Esophagus squamous epithelium (tissue), 5 donors: ENCODE measurements at places on chromosomes 6 and 20. TPM values are rescaled to one million over a fixed set of nuclear protein-coding genes. Genes with fewer than 3 reads are reported as not detected.

- H3K27me3 ChIP-seq, result no peaks in the 10 kb centered on the region
- H3K36me3 ChIP-seq, result no peaks in the 10 kb centered on the region
- H3K4me3 ChIP-seq, result no peak overlapping the region
- peaks cover 27% of the 10 kb centered on the region for H3K4me1 ChIP-seq
Measured at GRCh38 chr6:132736239-132736638, 21.5 kb downstream of the VNN2 start.

SPATA25 gene
- not detected for total RNA-seq

- DNase-seq, result no peak
- no peaks in the 10 kb centered on the region for H3K36me3 ChIP-seq
- no peaks in the 10 kb centered on the region for H3K27me3 ChIP-seq
- H3K4me1 ChIP-seq, result peaks cover 12% of the 10 kb centered on the region
- no peak overlapping the region for H3K27ac ChIP-seq
Measured at GRCh38 chr6:44649365-44650025, 262.0 kb downstream of the CDC5L start.

WFDC8 gene
- total RNA-seq, result not detected

GRCh38 chr20:18743665-18744440 lies 69.7 kb upstream of the SCP2D1 start:
- H3K4me3 ChIP-seq, result no peak overlapping the region
- no peaks in the 10 kb centered on the region for H3K36me3 ChIP-seq
- DNase-seq, result no peak
- no peaks in the 10 kb centered on the region for H3K4me1 ChIP-seq

- H3K27ac ChIP-seq, result no peak overlapping the region
- no peak for DNase-seq
- H3K4me3 ChIP-seq, result no peak overlapping the region
- H3K36me3 ChIP-seq, result no peaks in the 10 kb centered on the region
- peaks cover 8% of the 10 kb centered on the region for H3K4me1 ChIP-seq
Measured at GRCh38 chr6:159645640-159646039, 47.4 kb downstream of the SOD2 start.

GRCh38 chr20:62739581-62740285 lies 31.1 kb downstream of the NTSR1 start:
- H3K4me1 ChIP-seq, result peaks cover 9% of the 10 kb centered on the region
- H3K4me3 ChIP-seq, result peak overlapping the region; percentile 12
- no peaks in the 10 kb centered on the region for H3K27me3 ChIP-seq
- H3K27ac ChIP-seq, result peak overlapping the region; percentile 74

GRCh38 chr20:38139977-38140753 lies 24.9 kb downstream of the TGM2 start:
- no peak overlapping the region for H3K27ac ChIP-seq
- no peaks in the 10 kb centered on the region for H3K27me3 ChIP-seq
- peaks cover 27% of the 10 kb centered on the region for H3K4me1 ChIP-seq

DNA sequence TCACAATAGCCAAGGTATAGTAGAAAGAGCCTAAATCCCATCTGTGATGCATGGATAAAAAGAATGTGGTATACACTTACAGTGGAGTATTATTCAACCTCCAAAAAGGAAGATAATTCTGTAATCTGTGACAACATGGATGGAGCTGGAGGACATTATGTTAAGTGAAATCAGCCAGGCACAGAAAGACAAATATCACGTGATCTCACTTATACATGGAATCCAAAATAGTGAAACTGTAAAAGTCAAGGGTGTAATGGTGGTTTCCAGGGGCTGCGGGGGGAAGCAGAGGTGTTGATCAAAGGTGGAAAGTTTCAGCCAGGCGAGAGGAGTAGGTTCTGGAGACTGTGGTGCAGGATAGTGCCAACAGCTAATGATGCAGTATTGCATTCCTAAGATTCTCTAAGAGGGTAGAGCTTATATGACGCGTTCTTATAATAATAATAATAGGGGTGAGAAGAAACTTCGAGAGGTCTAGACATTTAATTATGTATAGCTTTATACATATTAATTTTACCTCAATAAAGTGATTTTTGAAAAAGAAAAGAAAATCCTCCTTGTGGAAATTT lies 246.1 kb downstream of the FOXA2 start:
- DNase-seq, result no peak
- peaks cover 5% of the 10 kb centered on the region for H3K4me1 ChIP-seq
- no peak overlapping the region for H3K4me3 ChIP-seq
- H3K36me3 ChIP-seq, result no peaks in the 10 kb centered on the region

RBM24 gene
- 0.62 TPM for total RNA-seq

DNA sequence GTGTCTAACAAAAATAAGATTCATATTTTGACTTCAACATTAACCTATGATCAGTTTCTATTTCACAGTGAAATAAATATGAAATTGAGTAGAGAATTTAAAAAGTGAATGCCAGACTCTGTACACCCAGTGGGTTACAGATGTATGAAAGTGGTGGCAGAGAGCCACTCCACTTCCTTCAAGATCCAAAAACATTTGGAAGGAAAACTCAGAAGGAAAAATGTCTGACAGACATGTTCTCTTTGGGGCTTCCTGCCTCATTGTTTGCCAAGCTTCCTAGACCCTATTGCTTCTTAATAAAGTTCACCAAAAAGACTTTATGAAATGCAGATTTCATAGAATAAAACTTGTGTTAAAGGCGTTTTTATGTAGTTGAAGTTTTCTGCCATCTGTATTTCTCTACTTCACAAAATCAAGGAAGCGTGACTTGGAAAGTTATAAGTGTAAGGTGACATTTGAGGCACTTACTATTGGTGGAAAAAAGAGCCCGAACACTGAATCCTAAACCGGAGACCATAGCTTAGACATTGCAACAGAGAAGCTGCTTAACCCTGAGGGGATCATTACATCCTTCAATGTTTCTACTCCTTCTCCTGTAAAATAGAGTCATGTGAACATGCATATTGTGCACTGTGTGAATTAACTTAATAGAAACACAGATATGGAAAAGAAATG lies 12.8 kb downstream of the HMGCLL1 start:
- no peaks in the 10 kb centered on the region for H3K27me3 ChIP-seq
- DNase-seq, result no peak
- H3K4me3 ChIP-seq, result no peak overlapping the region
- H3K4me1 ChIP-seq, result no peaks in the 10 kb centered on the region
- no peaks in the 10 kb centered on the region for H3K36me3 ChIP-seq

DNA sequence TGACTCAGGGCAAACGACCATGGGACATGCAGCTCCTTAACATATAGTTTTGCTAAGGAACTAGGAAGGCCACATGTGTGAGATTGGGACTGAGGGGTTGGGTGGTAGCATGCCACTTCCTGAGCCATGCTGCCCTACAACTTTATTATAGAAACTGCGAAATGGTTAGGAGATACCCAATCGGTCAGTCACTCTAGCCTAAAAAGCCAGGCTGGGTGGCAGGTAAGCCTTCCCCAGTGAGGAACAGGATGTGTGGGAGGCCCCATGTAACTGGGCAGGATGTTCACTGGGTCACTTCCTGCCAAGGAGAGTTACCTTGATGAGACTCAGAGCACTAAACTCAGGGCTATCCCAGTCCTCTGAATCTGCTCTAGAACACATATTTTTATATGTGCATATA lies 123.5 kb downstream of the MAP3K7 start:
- H3K4me1 ChIP-seq, result peaks cover 31% of the 10 kb centered on the region
- DNase-seq, result no peak
- no peak overlapping the region for H3K27ac ChIP-seq
- no peaks in the 10 kb centered on the region for H3K36me3 ChIP-seq
- H3K27me3 ChIP-seq, result no peaks in the 10 kb centered on the region
- H3K4me3 ChIP-seq, result no peak overlapping the region

- H3K4me1 ChIP-seq, result no peaks in the 10 kb centered on the region
- H3K36me3 ChIP-seq, result no peaks in the 10 kb centered on the region
- DNase-seq, result no peak
Measured at GRCh38 chr6:123956492-123957139, 153.0 kb downstream of the NKAIN2 start.

DNA sequence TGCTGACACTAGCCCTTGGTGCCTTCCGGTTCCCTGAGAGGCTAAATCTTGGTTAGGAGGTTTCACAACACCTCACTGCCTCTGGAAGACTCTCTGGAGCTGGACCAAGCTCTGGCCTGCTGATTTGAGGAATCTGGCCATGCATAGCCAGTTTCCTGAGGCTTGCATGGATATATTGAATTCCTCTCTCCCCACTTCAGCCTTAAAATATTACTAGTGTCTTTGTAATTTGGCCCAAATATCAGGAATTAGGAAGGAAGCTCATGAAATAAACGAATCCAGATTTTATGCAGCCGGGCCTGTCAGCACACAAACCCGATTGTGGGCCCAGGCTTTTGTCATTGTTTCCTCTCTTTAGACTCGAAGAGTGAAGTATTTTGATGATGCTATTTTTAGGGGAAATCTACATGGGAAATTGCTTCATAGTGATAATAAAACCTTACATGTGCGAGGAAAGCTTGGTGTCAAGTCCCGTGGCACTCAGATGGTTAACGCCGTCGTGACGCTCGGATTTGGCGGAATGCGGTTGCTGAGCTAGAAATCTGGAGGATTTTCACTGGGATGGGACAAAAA lies 144.4 kb downstream of the PHACTR3 start:
- no peaks in the 10 kb centered on the region for H3K36me3 ChIP-seq
- no peak for DNase-seq
- no peaks in the 10 kb centered on the region for H3K27me3 ChIP-seq
- peaks cover 42% of the 10 kb centered on the region for H3K4me1 ChIP-seq
- peak overlapping the region; percentile 70 for H3K27ac ChIP-seq

DNA sequence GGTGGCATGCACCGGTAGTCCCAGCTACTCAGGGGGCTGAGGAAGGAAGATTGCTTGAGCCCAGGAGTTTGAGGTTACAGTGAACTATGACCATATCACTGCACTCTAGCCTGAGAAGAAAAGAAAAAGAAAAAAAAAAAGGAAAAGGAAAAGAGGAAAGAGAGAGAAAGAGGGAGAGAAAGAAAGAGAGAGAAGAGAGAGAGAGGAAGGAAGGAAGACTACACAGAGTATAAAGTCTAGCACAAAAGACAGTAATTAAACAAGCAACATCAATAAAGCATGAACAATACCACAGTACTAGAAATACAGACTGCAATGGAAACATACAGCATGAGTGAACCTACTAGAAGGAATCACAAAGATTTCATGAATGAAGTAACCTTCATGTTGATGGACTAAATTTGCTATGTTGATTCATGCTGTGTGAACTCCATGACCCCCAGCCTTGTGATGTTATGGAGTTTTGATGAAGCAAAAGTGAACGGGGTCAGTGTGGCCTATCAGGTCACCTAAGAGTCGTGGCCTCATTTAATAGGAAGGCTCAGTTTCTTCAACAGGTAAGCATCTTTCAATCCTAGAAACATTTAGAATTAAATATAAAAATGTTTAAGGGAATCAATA lies 57.6 kb downstream of the NUDT3 start:
- H3K4me3 ChIP-seq, result no peak overlapping the region
- H3K4me1 ChIP-seq, result peaks cover 41% of the 10 kb centered on the region
- no peak for DNase-seq
- H3K36me3 ChIP-seq, result peaks cover 15% of the 10 kb centered on the region
- H3K27me3 ChIP-seq, result no peaks in the 10 kb centered on the region

PROKR2 gene
- not detected for total RNA-seq

- H3K4me3 ChIP-seq, result no peak overlapping the region
- no peaks in the 10 kb centered on the region for H3K4me1 ChIP-seq
- H3K36me3 ChIP-seq, result no peaks in the 10 kb centered on the region
- no peak for DNase-seq
- no peaks in the 10 kb centered on the region for H3K27me3 ChIP-seq
- H3K27ac ChIP-seq, result no peak overlapping the region
Measured at GRCh38 chr6:66866801-66867200, 1159.8 kb upstream of the EYS start.

GSTA3 gene
- total RNA-seq, result not detected

OR2J3 gene
- not detected for total RNA-seq

GRCh38 chr6:108839083-108839642 lies 9.1 kb upstream of the ARMC2 start:
- DNase-seq, result no peak
- no peak overlapping the region for H3K4me3 ChIP-seq
- no peak overlapping the region for H3K27ac ChIP-seq
- H3K27me3 ChIP-seq, result no peaks in the 10 kb centered on the region

DNA sequence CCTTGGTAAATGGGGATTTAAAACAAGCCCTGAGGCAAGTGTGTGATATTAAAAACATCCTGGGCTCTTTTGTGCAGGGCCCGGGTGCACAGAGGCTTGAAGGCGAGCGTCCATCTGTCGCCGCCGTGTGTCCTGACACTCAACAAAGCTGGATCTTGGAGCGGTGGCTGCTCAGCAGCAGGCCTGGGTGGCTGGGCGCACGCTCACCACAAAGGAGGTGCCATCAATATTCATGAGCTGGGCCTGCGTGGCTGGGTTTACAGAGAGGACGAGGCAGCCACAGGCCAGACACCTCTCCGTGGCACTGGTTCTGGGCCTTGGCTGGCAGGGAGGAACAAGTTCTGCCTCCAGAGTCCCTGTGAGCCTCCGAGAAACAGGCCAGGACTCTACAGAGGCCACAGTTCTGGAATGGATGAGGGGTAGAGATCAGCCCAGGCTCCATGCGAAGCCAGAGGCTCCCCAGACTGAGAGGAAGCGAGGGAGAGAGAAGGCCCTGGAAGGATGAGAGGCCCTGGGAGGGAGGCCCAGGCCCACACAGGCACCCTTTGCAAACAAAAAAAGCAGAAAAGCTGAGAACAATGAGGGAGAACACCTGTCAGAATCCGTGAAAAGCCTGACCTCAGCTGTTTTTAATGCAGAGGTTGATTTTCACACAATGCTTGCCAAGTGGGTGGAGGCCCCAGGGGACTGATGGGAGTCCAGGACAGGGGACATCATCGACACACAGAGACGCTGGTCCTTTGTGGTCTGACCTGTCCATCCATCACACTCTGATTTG lies 21.9 kb downstream of the BHLHE23 start:
- H3K4me1 ChIP-seq, result peaks cover 4% of the 10 kb centered on the region
- no peak overlapping the region for H3K27ac ChIP-seq
- H3K4me3 ChIP-seq, result no peak overlapping the region
- no peaks in the 10 kb centered on the region for H3K27me3 ChIP-seq

DNA sequence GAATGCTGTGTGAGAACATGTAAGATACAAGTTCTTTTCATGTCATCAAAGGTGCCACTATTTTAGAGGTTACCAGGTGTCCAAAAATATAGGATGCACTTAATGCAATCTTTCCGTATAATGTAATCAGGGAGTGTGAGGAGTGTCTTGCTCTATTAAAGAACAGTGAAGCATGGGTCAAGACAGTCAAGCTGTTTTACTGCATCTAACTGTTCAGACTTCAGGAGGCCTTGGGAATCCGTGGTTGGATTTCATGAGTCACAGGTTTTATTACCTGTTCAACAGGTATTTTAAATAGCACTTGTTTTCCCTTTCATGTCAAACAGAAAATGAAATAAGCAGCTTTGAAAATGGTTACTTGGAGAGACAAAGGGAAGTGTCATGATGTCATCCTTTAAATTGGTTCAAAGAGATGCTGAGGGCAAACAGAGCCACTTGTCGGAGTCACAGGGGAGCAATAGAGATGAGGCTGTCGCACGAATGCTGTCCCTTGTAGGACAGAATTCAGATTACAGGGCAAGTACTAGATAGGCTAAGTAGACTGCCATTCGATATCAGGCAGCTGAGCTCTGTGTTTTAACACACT lies 621.5 kb downstream of the QKI start:
- H3K36me3 ChIP-seq, result no peaks in the 10 kb centered on the region
- H3K4me1 ChIP-seq, result no peaks in the 10 kb centered on the region
- no peaks in the 10 kb centered on the region for H3K27me3 ChIP-seq
- no peak overlapping the region for H3K4me3 ChIP-seq
- DNase-seq, result no peak

LAMP5 gene
- total RNA-seq, result not detected

GRCh38 chr20:460180-460579 lies 2.2 kb downstream of the TBC1D20 start:
- H3K36me3 ChIP-seq, result no peaks in the 10 kb centered on the region
- H3K4me3 ChIP-seq, result peak overlapping the region; percentile 77
- no peaks in the 10 kb centered on the region for H3K27me3 ChIP-seq
